ENCODE measurements at places on chromosomes 2 and 18. TPM values are rescaled to one million over a fixed set of nuclear protein-coding genes. Genes with fewer than 3 reads are reported as not detected.

DNA sequence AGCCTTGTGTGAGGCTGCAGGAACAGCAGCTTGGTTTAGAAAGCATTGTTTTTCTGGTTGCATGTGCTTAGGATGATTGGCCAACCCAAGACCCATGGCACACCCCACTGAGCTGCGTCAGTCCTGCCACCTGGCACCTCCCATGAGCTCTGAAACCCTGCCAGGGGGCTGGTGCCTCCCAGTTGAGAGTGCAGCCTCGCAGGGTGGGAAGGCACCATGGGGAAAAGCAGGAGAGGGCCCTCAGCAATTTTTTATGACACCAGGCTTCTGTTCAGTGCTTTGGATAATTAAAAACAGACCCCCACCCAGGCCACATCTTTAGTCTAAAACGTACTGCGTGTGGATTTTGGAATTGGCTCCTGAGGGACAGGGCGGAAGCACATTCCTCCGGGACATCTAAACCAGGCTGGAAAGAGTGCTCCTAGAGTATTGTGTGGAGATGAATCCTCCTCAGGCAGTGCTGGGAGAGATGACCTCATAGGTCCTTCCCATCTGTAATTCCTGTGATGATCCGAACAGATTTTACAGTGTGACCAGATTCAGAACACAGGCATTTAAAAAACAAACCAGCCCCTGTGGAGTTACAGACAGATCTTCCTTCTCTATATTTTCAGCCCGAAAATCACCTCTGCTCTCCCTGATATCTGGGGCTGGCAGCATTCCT lies 438.3 kb downstream of the ZNF521 start:
- no peak for DNase-seq

- DNase-seq = no peak
Measured at GRCh38 chr18:27541293-27541692, 356.2 kb upstream of the CHST9 start.

- DNase-seq = no peak
Measured at GRCh38 chr2:146873646-146874259, 971.1 kb upstream of the ACVR2A start.

The ADD2 gene
- 1.6 TPM for total RNA-seq

The ASB18 gene
- not detected for total RNA-seq

The LDLRAD4 gene
- 98.4 TPM for total RNA-seq

DNA sequence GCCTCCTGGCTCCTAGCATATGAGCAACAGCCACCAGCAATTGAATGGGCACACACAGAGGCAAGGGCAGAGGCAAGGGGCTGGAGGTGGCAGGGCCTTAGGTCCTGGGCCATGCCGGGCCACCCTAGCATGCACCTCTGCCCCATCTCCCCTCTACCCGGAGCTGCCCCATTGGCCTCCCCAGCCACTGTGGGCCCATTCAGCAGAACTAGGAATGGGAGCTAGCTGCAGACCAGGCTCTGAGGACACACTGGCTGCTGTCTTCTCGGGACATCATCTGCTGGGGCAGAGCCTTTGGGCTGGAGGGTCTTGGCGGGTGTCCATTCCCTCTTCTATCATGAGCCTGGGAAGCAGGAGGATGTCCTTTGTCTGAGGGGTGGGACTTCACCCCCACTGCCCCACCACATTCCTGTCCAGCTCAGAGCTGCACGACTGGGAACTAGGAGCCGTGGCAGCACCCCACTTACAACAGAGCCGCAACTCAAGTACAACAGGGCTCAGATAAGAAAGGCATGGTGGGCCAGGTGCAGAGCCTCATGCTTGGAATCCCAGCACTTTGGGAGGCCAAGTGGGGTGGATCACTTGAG lies 800 bp downstream of the VIL1 start:
- no peak for DNase-seq

The USP34 gene
- 191 TPM for total RNA-seq
